ENCODE measurements at places on chromosomes 5 and 9.

DNA sequence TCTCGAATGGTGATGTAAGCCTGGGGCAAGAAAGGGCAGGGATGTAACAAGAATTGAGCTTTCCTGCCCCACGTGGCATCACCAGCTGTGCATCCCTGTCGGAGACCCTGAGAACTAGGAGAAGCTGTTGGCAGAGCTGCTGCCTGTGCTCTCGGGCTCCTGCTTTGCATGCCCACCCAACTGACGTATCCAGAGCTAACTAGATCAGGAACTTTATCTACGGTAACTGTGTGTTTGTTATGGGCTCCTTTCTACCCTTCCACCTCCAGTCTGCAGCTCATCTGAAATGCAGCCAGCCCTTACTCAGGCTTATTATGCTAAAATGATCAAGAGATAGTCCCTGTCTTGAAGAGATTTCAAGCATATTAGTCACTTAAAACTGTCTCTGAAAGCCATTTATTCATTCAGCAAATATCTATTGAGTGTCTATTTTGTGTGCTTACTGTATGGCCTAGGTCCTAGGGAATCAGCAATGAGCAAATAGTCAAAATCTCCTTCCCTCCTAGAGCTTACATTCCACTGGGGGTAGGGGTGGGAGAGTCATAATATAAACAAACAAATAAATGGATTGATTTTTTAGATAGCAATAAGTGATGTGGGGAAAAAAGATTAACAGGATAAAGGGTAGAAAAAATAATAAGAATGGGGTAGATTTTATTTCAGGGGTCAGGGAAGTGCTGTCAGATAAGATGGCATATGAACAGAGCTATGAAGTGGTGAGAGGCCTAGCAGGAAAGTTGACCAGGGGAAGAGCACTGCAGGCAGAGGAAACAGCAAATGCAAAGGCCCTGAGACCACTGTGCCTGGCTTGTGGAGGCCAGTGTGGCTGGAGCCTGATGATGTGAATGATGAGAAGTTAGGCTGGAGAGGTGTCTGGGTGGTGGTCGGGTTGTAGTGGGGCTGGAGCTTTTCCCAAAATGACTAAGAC is 118.2 kb downstream of the GALNT10 start:
- peak; percentile 77 for DNase-seq

DNA sequence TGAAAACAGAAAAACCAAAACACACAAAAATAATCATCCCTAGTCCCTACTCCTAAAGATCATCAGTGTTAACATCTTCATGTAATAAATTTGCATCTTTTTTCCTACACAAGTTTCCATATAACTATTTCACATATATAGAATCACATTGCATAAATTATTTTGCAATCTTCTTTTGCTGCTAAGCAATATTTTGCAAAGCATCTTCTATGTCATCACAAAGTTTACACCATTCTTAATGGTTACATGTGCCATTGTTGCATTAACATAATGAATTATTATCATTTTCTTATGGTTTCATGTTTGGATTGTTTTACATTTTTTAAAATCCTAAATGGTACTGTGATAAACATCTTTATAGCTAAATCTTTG is 17.8 kb downstream of the SH3TC2 start:
- DNase-seq: no peak

DNA sequence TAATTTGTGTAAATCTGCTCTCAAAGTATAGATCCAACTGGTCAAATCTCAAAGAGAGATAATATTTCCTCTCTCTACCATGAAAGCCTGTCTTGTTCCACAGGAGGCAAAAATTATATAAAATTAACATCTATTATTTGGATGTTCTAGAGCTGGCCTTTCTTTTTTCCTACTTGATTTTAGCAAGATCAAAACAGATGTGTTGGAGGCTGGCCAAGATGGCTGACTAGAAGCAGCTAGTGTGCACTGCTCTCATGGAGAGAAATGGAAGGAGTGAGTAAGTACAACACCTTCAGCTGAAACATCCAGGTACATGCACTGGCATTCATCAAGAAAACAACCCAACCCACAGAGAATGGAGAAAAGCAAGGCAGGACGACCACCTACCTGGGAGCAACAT is 298.6 kb upstream of the SLC24A2 start:
- DNase-seq: no peak

GRCh38 chr9:130448771-130449603 is 4.2 kb downstream of the ASS1 start:
- no peak for DNase-seq

DNA sequence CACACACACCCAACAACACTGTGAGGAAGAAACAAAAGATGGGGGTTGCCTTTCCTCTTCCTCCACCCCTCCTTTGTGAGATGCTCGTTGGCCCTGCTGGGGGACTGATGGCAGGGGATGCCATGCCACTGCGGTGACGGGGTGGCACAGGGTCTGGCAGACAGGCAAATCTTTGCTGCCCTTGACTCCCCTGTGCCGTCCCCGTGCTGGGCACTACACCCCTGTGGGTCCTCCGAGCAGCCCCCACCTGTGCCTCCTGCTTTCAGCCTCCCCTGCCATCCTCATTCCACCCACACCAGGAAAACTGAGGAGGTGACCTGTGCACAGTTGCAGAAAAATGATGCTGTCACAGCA is 40.2 kb upstream of the IER5L start:
- DNase-seq: no peak

DNA sequence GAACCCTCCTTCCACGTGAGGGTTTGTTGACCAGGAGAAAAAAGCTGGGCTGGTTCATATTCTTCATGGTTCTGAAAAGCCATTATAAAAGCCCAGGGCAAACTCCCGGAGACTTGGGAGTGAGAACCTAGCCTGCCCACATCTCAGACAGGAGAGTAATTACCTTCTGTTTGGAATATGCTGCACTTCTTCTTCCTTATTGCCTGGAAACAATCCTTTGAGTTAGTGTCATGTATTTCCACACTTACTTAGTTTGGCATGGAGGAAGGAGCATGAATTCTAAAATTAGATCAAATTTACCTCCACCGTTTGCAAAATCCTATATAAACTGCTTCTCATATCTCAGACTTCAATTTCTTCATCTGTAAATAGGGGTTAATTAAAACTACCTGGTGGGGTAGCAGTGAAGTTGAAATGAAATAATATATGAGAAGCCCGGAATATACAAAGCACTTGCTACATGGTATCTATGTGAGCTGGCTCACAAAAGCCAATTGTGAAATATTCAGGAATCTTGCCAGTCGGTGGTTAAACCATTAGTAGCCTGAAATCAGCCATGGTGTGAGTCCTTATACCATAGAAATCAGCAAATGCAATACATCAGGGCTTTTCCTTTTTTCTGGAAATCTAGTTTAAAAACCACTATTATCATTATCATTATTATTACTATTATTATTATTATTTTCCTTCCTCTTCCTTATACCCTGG is 140.0 kb upstream of the RAD23B start:
- DNase-seq: no peak

DNA sequence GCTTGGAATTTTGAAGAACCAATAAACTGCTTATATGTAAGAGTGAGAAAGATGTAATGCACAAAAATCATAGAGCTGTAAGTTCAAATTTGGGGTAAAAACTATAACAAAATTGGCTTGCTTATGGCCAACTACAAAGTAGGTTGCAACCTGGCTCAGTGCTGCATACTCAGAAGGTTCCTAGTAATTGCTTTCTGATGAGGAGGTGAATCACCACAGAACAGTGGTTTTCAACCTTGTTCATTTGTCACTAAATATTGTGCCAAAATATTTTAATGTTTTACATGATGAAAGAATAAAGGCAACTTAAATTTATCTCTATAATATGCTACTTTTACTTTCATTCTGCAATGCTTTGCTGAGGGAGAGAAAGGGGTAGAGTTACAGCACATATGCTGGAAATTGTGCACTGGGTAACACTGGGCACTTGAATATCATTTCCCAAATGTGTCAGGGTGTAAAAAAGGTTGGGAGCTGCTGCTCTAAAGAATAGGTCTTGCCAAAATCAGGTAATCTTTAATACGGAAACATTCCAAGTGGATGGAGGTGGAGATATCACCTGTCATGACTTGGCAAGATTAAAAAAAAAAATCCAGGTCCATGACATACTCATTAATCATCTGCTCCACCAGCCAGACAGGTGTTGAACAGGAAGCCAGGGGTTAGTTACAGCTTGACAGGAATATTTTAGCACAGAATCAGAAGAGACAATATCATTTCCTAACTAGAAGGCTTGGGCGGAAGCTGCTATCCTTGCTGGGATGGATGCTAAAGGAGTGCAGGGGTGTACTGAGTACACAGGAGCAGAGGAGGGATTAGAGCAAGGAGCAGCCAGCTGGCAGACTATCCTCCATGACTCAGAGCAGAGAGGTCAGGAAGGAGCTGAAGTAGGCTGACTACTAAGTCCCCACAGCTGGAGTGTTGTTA is 34.6 kb upstream of the CCL21 start:
- DNase-seq: peak; percentile 62

DNA sequence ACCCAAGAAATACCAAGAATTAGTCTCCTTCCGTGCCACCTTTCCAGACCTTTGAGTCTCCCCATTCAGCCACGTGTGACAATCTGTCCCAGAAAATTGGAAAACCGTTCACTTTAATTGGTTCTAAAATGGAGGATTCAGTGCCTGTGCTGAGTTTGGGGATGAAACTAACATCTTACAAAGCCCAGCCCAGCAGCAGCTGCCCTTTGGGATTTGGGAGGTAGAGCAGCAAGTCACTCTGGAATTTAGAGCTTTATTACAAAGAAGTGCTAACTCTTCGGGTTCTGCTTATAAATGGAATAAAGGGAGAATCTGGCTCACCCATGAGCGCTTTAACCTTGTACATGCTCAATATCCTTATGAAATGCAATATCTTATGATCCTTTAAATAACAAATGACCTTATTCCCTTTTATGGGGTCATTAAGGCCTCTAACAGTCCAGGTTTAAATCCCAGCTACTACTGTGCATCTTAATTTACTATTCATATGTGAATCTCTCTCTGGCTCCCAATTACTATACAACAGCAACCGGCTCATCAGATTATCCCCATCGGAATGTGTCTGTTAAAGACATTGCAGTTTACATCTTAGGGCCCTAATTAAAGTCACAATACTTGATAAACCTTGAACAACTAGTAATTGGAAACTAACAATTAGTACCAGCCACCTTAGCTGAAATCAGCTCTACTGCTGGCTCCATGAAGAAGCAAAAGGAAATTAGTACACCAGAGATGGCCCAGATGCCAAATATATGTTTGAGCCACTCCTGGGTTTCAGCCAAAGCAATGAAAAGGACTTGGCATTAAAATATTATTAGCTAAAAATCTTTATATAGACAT is 271.8 kb upstream of the SMARCA2 start:
- no peak for DNase-seq

GRCh38 chr5:122775550-122776542 is 966 bp downstream of the SNX2 start:
- peak; percentile 5 for DNase-seq
